NCI-H510A (cell line): ENCODE measurements at places on chromosomes 4 and X.

- no peak for DNase-seq
Observed at GRCh38 chr4:151629097-151629783, 131.6 kb downstream of the GATB start.

DNA sequence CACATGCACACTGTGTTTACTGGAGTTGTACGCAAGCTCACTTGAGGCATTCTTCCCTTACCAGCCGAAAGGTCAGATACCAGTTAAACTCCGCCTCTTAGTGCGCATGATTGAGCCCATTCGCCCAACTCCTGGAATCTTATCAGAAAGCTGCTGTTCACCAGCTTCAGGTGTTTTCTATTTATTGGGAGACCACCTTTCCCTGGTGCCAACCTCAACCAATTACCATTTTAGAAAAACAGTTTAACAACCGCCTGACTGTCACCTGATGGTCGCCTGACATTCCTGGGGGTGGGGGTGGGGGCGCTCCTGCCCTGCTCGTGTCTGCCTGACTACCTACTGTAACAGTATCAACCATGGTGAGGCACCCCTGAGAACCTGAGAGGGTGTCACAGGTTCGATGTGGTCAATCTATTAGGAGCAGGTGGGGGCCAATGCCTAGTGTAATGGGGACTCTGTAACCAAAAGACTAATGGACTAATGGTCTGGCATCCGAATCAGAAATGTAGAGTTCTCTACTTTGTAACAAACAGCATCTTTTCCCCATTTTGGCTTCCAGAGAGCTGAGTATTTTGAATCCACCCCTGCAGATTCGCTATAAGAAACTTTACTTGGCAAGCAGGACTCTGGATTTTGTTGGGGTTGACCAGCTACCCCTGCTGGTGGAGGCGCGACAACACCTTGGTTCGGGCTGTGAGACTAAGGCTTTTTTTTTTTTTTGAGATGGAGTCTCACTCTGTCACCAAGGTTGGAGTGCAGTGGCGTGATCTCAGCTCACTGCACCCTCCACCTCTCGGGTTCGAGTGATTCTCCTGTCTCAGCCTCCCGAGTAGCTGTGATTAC lies 58.2 kb upstream of the ZNF157 start:
- DNase-seq, result no peak

DNA sequence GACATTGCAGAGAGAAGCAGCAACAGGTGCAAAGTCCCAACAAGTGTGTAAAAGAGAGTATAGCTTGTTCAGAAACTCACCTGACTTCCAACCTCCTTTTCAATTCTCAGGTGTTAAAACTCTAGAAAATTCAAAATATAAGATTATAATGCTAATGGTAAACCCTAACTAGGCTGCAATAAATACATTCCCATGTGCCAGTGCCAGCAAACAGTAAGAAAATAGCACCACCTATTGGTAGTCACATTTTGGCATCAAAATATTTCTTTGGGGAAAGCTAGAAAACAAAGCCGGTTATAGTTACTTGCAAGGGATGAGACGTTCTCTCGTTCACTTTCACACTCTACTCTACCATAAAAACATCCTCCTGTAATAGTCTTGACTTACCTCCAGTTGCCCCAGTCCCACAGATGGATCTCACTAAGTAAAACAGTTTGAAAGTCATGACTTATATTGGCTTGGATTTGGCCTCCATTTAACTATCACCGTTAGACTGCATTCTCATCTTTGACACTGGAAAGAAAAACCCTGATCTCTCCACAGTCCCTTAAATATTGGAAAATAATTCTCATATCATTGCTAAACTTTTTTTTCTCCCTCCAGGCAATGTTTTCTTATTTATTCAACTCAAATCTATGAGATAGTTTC lies 9.6 kb downstream of the BMP3 start:
- no peak for DNase-seq

- DNase-seq, result no peak
Observed at GRCh38 chr4:40540800-40541199, 88.9 kb downstream of the RBM47 start.

DNA sequence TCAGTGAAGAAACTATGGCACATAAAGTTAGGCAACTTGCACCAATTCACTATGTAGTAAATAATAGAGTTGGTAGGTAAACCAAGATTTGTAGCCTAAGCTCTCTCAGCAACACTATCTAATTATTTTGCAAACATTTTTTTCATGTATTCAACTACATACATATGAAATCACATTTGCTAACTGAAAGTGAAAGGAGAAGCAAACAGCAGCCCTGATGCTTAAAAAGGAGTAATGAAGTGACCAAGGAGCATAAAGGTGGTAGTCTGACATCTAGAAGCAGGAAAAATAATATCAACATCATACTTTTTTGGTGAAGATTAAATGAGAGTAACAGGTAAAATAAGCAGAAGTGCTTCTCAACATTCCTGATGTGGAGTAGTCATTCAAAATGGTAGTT lies 603.7 kb downstream of the GRXCR1 start:
- DNase-seq, result no peak

DNA sequence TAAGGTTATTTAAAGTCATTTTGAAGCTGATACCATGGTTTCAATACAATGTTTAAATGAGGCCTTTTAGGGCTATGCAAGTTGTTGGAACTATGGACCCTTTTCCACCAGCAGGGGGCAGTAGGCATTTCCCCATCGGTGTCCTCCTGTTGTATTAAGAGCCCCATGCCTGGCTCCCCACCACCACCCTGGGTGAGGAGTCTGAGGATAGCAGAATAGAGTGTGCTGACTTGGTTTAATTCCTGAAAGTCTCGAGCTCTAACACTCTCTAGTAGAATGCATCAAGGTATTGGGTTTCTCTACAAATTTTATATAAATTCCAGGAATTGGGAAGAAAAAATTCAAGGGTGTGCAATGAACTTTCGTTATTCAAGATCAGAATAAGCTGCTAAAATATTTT lies 234.8 kb upstream of the JADE1 start:
- no peak for DNase-seq

DNA sequence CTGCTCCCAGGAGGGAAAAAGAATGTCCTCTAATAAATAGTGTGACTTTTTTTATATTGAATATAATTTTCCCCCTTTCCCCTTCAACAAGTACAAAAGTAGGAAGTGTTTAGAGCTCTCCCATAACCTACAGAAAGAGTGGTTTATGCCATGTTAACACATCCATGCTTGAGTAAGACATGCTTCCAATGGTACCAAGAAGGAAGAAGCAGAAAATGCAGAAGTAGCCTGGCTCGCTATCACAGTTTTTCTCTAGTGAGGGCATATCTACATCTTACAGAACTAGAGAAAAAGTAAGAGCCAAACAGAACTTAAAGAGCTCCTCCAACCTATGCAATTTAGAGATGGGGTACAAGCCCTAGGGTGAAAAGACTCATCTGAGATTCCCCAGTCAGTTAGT lies 82.5 kb downstream of the ARHGEF9 start:
- DNase-seq, result no peak

DNA sequence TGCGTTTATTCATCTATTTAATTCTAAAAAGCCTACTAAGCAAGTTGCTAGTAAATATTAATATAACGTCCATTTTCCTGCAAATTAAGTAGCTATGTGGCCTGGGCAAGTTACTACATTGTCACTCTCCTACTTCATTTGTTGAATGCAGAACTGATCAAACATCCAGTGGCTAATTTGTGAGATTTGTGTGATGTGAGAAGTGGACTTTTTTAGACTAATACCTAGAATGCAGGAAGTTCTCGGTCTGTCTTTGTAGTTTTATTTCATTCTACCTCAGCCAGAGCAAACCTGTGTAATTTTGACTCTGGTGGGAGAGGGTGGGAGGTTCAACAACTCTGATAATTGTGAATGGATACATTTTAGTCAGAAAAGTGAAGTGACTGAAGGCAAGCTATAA lies 840 bp downstream of the GUF1 start:
- DNase-seq, result no peak

GRCh38 chrX:11349661-11350337 lies 56.6 kb downstream of the AMELX start:
- no peak for DNase-seq

GRCh38 chr4:37909332-37910090 lies 18.6 kb downstream of the TBC1D1 start:
- no peak for DNase-seq

DNA sequence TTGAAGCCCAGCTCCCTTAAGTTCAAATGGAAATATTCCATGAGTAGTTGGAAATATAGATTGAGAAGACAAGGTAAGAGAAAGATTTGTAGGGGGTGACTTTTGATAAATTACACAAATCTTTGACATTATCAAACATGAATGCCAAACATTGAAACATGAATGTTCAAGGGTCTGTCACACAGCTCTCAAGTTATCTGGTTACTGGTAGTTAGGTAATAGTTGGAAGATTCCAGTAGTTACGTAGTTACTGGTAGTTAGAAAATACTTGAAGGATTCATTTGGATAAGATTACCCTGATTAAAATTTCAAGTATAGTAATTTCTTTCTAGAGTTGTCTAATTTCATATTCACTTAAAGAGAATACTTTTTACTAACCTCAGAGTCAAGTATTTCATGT lies 20.7 kb downstream of the KIAA0232 start:
- no peak for DNase-seq

GRCh38 chr4:146577111-146577510 lies 55.4 kb upstream of the SLC10A7 start:
- no peak for DNase-seq

GRCh38 chr4:7161721-7162214 lies 30.6 kb upstream of the SORCS2 start:
- no peak for DNase-seq

- no peak for DNase-seq
Observed at GRCh38 chr4:20137176-20137575, 114.5 kb upstream of the SLIT2 start.
